ENCODE measurements at places on chromosomes 5 and 9. TPM values are rescaled to one million over a fixed set of nuclear protein-coding genes. Genes with fewer than 3 reads are reported as not detected.

Gene SH3GL2
- 2.9 TPM for total RNA-seq

Gene OR1Q1
- not detected for total RNA-seq

Gene ZNF883
- 2.2 TPM for total RNA-seq

Gene PHAX
- 20.1 TPM for total RNA-seq

Gene RHOBTB3
- total RNA-seq: 150 TPM

DNA sequence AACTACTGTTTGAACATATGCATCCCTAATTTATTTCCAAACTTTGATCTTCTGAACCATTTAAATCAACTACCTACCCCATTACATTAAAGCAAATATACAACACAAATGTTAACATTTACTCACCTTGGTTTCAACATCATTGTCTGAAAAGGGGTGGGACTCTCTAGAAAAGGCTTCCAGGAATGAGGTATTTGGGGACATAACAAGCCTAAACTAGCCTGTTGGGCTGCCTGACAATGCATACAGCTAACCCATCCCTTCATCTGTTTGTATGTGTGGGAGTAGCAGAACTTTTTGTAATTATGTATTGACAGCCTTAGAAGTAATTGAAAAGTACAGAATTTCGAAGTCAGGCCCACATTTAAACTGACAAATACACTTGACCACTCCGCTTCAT is 2225.9 kb upstream of the C9orf72 start:
- no peaks in the 10 kb centered on the region for H3K4me1 ChIP-seq
- no peaks in the 10 kb centered on the region for H3K27me3 ChIP-seq
- H3K4me3 ChIP-seq: no peak overlapping the region
- no peak overlapping the region for H3K27ac ChIP-seq
- no peak for DNase-seq

DNA sequence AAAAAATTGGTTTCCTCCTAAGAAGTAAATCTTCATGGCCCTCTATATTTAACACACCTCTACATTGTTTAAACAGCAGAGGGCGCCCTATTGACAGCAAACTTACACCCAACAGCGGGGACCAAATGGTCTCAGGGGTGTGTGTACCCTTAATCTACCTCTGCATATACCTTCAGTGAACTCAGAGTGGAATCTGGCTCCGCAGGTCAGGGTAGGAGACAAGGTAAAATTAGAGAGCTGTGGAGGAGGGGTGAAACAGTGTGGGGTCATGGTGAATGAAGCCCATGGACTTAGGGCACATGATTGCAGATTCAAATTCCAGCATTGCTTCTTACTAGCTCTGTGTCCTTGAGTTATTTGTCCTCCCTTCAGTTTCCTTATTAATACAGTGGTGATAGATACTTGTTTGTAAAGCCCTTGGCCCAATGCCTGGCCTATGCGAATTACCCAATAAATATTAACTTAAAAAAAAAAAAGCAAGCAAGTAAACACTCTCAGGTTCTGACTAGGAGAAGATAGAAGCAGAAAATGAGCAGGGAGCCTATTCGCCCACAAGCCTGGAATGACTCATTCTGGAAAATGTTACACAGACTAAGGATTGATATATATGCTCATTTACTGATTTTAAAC is 122.9 kb downstream of the CAVIN4 start:
- H3K36me3 ChIP-seq: no peaks in the 10 kb centered on the region
- no peaks in the 10 kb centered on the region for H3K4me1 ChIP-seq
- H3K27me3 ChIP-seq: no peaks in the 10 kb centered on the region
- peak; percentile 44 for DNase-seq
- no peak overlapping the region for H3K4me3 ChIP-seq
- H3K27ac ChIP-seq: no peak overlapping the region

DNA sequence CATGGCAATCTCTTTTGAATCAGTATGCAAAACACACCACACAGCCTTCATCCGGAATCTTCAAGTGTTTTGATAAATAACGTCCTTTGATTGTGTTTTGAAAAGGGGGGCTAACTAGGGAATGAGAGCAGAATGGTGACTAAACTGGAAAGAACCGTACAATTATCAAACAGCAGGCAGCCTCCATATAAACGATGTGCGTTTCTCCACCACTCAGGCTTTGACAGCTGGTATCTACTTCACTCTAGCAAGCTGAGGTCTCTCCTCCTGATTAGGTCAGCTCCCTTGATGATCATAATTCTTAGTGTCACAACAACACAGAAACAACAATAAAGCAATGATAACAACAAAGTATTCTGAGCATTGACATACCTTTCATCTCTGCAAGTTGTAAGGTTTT is 465.9 kb downstream of the TUSC1 start:
- H3K36me3 ChIP-seq: no peaks in the 10 kb centered on the region
- no peak overlapping the region for H3K27ac ChIP-seq
- H3K4me3 ChIP-seq: no peak overlapping the region
- no peak for DNase-seq
- H3K4me1 ChIP-seq: no peaks in the 10 kb centered on the region
- H3K27me3 ChIP-seq: no peaks in the 10 kb centered on the region

DNA sequence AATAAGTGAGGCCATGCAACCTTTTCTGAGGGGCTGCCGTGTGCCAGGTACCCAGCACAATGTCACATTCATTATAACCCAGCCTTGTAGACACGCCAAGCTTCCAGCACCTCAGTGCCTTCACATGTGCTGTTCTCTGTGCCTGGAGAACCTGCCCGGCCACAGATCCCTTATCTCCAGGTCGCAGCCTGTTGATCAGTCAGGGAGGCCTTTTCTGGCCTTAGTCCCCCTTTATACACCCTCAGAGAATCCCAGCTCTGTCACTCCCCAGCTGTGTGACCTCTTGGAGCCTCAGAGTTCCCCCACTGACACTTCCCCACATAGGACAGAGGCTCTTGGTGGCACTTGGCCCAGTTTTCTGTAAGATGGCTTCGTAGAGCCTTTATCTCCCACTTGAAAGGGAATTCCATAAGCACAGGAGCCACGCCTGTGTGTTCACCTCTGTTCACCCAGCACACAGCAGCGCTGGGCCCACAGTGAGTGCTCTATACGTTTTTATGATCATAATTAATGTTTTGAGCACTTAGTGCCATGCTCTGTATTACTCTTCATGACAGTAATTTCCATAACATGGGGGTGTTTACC is 38.7 kb downstream of the NEURL1B start:
- H3K27ac ChIP-seq: no peak overlapping the region
- H3K27me3 ChIP-seq: no peaks in the 10 kb centered on the region
- no peak for DNase-seq
- no peak overlapping the region for H3K4me3 ChIP-seq
- peaks cover 13% of the 10 kb centered on the region for H3K4me1 ChIP-seq
- H3K36me3 ChIP-seq: no peaks in the 10 kb centered on the region

GRCh38 chr9:89854715-89855475 is 250.1 kb downstream of the GADD45G start:
- H3K4me1 ChIP-seq: peaks cover 2% of the 10 kb centered on the region
- H3K27ac ChIP-seq: no peak overlapping the region
- H3K27me3 ChIP-seq: no peaks in the 10 kb centered on the region
- H3K36me3 ChIP-seq: no peaks in the 10 kb centered on the region

DNA sequence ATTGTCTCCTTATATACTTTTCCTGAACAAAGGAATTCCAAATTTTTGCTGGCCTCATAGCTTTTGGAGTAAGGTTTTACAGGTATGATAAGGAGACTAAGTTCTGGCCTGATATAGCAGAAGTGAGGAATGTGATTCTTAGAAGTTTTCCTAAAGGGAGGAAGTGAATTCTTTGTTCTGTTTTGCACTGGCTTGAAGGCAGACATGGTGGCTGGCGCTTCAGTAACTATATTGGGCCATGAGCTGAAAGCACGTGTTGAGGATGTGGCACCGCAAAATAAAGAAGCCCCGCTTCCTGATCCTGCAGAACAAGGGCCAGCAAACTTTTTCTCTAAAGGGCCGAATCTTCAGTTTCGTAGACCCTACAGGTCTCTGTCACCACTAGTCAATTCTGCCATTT is 224.2 kb downstream of the SNX18 start:
- H3K4me1 ChIP-seq: peaks cover 8% of the 10 kb centered on the region
- H3K27me3 ChIP-seq: no peaks in the 10 kb centered on the region

- peaks cover 5% of the 10 kb centered on the region for H3K4me1 ChIP-seq
- no peak for DNase-seq
- H3K27ac ChIP-seq: no peak overlapping the region
- no peak overlapping the region for H3K4me3 ChIP-seq
These were observed 4.4 kb downstream of the TAS2R1 start for GRCh38 chr5:9625731-9626130.

GRCh38 chr5:91469517-91470165 is 86.5 kb upstream of the ARRDC3 start:
- H3K27ac ChIP-seq: no peak overlapping the region
- no peaks in the 10 kb centered on the region for H3K27me3 ChIP-seq
- H3K4me1 ChIP-seq: no peaks in the 10 kb centered on the region
- H3K4me3 ChIP-seq: no peak overlapping the region
- H3K36me3 ChIP-seq: no peaks in the 10 kb centered on the region
